ENCODE measurements at places on chromosomes 3 and 15.
A peak's percentile ranks its signal among the peaks of the same experiment; 100 is the strongest.

- H3K4me3 ChIP-seq: no peak overlapping the region
- peaks cover 9% of the 10 kb centered on the region for H3K4me1 ChIP-seq
- peaks cover 11% of the 10 kb centered on the region for H3K27me3 ChIP-seq
- peak; percentile 53 for DNase-seq
Measured at GRCh38 chr15:57866149-57866736, 159.7 kb downstream of the POLR2M start.

GRCh38 chr15:82052751-82053150 is 6.9 kb upstream of the MEX3B start:
- H3K36me3 ChIP-seq: no peaks in the 10 kb centered on the region
- no peak for DNase-seq
- peaks cover 38% of the 10 kb centered on the region for H3K4me1 ChIP-seq
- no peak overlapping the region for H3K27ac ChIP-seq
- no peak overlapping the region for H3K4me3 ChIP-seq

GRCh38 chr3:48502728-48503168 is 1.2 kb downstream of the SHISA5 start:
- no peak overlapping the region for H3K27ac ChIP-seq
- peaks cover 38% of the 10 kb centered on the region for H3K4me1 ChIP-seq
- no peak for DNase-seq

- H3K27me3 ChIP-seq: peaks cover 29% of the 10 kb centered on the region
- H3K27ac ChIP-seq: no peak overlapping the region
- no peaks in the 10 kb centered on the region for H3K36me3 ChIP-seq
Measured at GRCh38 chr3:46056686-46057085, 29.4 kb upstream of the XCR1 start.

GRCh38 chr3:13219077-13219901 is 146.1 kb upstream of the IQSEC1 start:
- DNase-seq: no peak
- peaks cover 34% of the 10 kb centered on the region for H3K4me1 ChIP-seq
- peaks cover 61% of the 10 kb centered on the region for H3K27me3 ChIP-seq
- no peak overlapping the region for H3K27ac ChIP-seq
- no peaks in the 10 kb centered on the region for H3K36me3 ChIP-seq

GRCh38 chr3:93979850-93980676 is at the start of gene ARL13B:
TSS of gene ARL13B (plus strand) at chr3:93980155. CDS start at chr3:93980424, 269 bp downstream.
- peak within 1 kb of the TSS; percentile 96 for H3K4me3 ChIP-seq
- H3K4me1 ChIP-seq: peaks cover 27% of the 10 kb centered on the region
- DNase-seq: peak; percentile 90
- peaks cover 10% of the 10 kb centered on the region for H3K27me3 ChIP-seq
